HepG2 (cell line): ENCODE measurements at places on chromosomes 5 and 9. TPM values are rescaled to one million over a fixed set of nuclear protein-coding genes. Genes with fewer than 3 reads are reported as not detected.

- H3K27me3 ChIP-seq = no peaks in the 10 kb centered on the region
- DNase-seq = no peak
- H3K36me3 ChIP-seq = no peaks in the 10 kb centered on the region
- H3K4me1 ChIP-seq = no peaks in the 10 kb centered on the region
- H3K27ac ChIP-seq = no peak overlapping the region
These were observed 145.2 kb upstream of the TAS2R1 start for GRCh38 chr5:9775339-9775738.

- no peaks in the 10 kb centered on the region for H3K4me1 ChIP-seq
- DNase-seq = no peak
- H3K36me3 ChIP-seq = no peaks in the 10 kb centered on the region
- H3K4me3 ChIP-seq = no peak overlapping the region
- no peak overlapping the region for H3K27ac ChIP-seq
These were observed 295.8 kb upstream of the SGCD start for GRCh38 chr5:156031181-156031580.

GRCh38 chr9:31272456-31273295 is 1111.8 kb upstream of the ACO1 start:
- H3K27ac ChIP-seq = no peak overlapping the region
- DNase-seq = no peak
- no peaks in the 10 kb centered on the region for H3K27me3 ChIP-seq
- H3K4me1 ChIP-seq = no peaks in the 10 kb centered on the region
- no peaks in the 10 kb centered on the region for H3K36me3 ChIP-seq

The SPATA31C2 gene
- total RNA-seq = not detected in 2 replicates

The PCDHGA11 gene
- total RNA-seq = 0.24 TPM in 1 of 2 replicates, not detected in the other

The NXNL2 gene
- total RNA-seq = not detected in 2 replicates

The ZNF879 gene
- 2.6 and 2.8 TPM in 2 replicates for total RNA-seq

The CENPK gene
- total RNA-seq = 54.4 and 75.0 TPM in 2 replicates

The GABRA1 gene
- total RNA-seq = not detected in 2 replicates
